Urinary bladder (tissue), 4 donors: ENCODE measurements at places on chromosomes 2 and 18. TPM values are rescaled to one million over a fixed set of nuclear protein-coding genes. Genes with fewer than 3 reads are reported as not detected.

Gene AFTPH
- polyA plus RNA-seq = 20.6 TPM

Gene RIF1
- 6.3 TPM for polyA plus RNA-seq

Gene AMER3
- 0.05 TPM for polyA plus RNA-seq

DNA sequence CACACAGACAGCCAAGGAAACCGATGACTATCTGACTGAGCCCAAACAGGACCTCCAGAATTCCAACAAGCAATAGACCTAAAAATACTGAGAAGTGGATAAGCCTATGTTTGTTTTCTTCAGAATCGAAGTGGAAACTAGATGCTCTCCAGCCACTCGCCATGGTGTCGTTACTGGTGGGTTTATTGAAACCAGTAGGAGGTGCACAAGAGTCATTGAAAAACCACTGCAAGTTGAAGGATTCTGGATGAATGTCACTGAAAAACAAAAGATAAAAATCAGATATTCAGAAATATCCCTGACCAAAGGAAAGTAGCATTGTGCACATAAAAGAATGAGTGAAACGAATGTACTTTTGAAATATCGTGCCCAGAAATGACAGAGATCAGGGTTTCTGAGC, 15.3 kb downstream of the TM4SF20 start:
- DNase-seq = no peak

GRCh38 chr2:118845005-118845521, 2.4 kb downstream of the EN1 start:
- no peak for DNase-seq

DNA sequence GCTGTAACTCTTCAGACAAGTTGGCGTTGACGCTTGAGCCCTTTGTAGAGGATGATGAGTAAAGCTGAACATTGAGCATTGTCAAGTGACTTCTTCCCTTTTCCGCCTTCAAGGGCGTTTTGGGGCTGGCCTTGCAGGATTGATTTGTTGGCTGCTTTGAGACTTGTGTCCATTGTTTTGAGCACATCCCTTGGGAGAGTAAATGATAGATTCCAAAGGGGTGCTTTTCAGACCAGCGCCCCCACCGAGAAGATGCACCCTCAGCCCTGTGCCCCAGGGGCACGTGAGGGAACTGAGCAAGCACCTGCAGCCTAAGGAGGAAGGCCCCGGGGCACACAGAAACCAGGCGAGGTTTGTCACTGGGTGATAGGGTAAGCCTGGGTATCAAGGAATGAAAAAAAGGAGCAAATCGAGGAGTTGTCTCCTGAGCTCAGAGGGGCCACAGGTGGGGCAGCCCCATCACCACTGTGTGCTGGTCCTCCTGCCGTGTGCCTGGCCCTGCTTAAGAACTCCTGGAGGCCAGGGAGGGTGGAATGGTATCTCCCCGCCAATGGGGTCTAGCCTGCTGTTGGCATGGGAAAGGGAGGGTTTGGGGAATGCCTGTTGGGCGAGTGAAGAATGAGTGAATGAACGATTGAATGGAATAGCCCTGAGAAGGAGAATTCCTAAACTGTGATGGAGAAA, 64.0 kb downstream of the RAB31 start:
- DNase-seq = no peak

- DNase-seq = no peak
Observed at GRCh38 chr2:233075141-233075965, 15.2 kb downstream of the INPP5D start.
